ENCODE measurements at places on chromosomes 4 and X. TPM values are rescaled to one million over a fixed set of nuclear protein-coding genes. Genes with fewer than 3 reads are reported as not detected.

DNA sequence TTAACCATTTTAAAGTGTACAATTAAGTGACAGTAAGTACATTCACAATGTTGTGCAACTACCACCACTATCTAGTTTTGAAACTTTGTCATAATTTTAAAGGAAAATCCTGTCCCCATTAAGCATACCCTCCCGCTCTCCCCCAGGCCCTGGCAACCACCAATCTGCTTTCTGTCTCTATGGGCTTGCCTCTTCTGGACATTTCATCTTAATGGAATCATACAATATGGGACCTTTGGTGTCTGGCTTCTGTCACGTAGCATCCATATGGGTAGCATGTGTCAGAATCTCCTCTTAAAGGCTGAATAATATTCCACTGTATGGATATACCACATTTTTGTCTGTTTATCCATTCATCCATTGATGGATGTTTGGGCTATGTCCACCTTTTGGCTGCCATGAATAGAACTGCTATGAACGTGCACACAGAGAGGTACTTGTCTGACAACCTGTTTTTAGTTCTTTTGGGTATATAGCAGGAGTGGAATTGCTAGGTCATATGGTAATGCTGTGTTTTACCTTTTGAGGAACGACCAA, 61.5 kb downstream of the ELF4 start:
- H3K4me3 ChIP-seq, result no peak overlapping the region
- H3K27ac ChIP-seq, result no peak overlapping the region
- H3K4me1 ChIP-seq, result no peaks in the 10 kb centered on the region
- H3K27me3 ChIP-seq, result no peaks in the 10 kb centered on the region

- no peaks in the 10 kb centered on the region for H3K27me3 ChIP-seq
- DNase-seq, result no peak
Measured at GRCh38 chrX:106802063-106802387, 448 bp upstream of the TBC1D8B start.

- H3K36me3 ChIP-seq, result no peaks in the 10 kb centered on the region
- no peak overlapping the region for H3K4me3 ChIP-seq
- H3K27ac ChIP-seq, result no peak overlapping the region
- DNase-seq, result no peak
- no peaks in the 10 kb centered on the region for H3K4me1 ChIP-seq
Measured at GRCh38 chrX:108199691-108200090, 108.1 kb downstream of the ATG4A start.

GRCh38 chrX:39427492-39427891, 626.2 kb downstream of the MID1IP1 start:
- no peaks in the 10 kb centered on the region for H3K36me3 ChIP-seq
- no peak overlapping the region for H3K27ac ChIP-seq
- no peaks in the 10 kb centered on the region for H3K4me1 ChIP-seq
- H3K4me3 ChIP-seq, result no peak overlapping the region

- no peak overlapping the region for H3K27ac ChIP-seq
- H3K4me3 ChIP-seq, result no peak overlapping the region
- DNase-seq, result no peak
- no peaks in the 10 kb centered on the region for H3K36me3 ChIP-seq
- peaks cover 6% of the 10 kb centered on the region for H3K4me1 ChIP-seq
Measured at GRCh38 chr4:3462321-3462789, 751 bp upstream of the DOK7 start.

DNA sequence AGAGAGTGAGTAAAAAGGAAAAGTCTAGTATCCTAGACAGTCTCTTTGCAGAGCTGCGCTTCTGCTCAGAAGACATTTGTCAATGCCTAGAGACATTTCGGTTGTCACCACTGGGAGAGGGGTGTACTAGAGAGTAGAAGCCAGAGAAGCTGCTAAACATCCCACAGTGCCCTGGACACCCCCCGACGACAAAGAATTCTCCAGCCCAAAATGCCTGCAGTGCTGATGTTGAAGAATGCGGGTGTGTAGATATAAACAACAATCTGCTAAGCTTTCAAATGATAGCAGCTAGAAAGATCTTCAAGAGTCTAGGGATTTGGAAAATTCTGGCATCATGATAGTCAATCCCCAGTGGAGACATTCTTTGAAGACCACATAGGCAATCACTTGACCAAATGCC, 90.1 kb downstream of the PALLD start:
- H3K4me1 ChIP-seq, result no peaks in the 10 kb centered on the region
- H3K27me3 ChIP-seq, result no peaks in the 10 kb centered on the region
- no peaks in the 10 kb centered on the region for H3K36me3 ChIP-seq
- DNase-seq, result no peak

DNA sequence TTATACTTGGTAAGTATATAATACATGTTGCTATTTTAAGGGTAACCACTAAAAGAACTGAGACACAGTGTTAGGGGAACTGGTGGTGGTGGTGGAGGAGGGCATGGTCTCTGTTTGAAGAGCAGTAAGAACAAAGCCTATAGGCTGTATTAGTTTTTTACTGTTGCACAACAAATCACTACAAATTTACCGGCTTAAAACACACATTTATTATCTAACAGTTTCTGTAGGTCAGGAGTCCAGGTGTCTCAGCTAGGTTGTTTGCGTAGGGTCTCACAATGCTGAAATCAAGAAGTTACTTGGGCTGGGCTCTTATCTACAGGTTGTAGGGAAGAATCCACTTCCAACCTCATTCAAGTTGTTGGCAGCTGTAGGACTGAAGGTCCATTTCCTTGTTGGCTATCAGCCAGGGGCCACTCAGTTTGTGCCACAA, 52.6 kb downstream of the CASK start:
- H3K36me3 ChIP-seq, result no peaks in the 10 kb centered on the region
- H3K4me3 ChIP-seq, result no peak overlapping the region
- H3K27ac ChIP-seq, result no peak overlapping the region
- H3K4me1 ChIP-seq, result no peaks in the 10 kb centered on the region
- peak; percentile 49 for DNase-seq
- no peaks in the 10 kb centered on the region for H3K27me3 ChIP-seq

- no peaks in the 10 kb centered on the region for H3K27me3 ChIP-seq
- H3K4me1 ChIP-seq, result no peaks in the 10 kb centered on the region
- no peaks in the 10 kb centered on the region for H3K36me3 ChIP-seq
- H3K4me3 ChIP-seq, result no peak overlapping the region
- DNase-seq, result no peak
- H3K27ac ChIP-seq, result no peak overlapping the region
Measured at GRCh38 chr4:125041372-125041930, 273.3 kb upstream of the FAT4 start.

- H3K4me1 ChIP-seq, result no peaks in the 10 kb centered on the region
- H3K4me3 ChIP-seq, result no peak overlapping the region
- H3K27ac ChIP-seq, result no peak overlapping the region
- H3K27me3 ChIP-seq, result no peaks in the 10 kb centered on the region
- no peak for DNase-seq
Measured at GRCh38 chrX:83845397-83845796, 15.5 kb upstream of the CYLC1 start.

DNA sequence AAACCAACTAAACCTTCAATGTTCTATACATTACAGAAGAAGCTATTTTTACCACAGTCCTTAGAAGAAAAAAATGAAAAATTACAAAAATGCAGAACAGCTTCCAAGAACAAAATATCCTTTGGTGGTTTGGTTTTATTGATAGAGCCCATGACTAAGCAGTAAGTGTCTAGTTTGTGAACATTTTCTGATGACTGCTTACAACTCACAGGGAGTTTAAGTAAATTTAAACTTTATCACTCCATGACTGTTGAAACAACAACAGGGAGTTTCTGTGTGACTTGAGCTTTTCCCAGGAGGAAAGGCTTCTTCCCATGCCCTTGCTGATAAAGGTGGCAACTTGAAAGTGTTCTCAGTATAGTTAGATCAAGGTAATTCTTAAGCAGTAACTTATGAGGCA, 2.9 kb downstream of the PF4 start:
- no peaks in the 10 kb centered on the region for H3K27me3 ChIP-seq
- DNase-seq, result no peak
- no peaks in the 10 kb centered on the region for H3K4me1 ChIP-seq
- no peak overlapping the region for H3K4me3 ChIP-seq

The GSX2 gene
- total RNA-seq, result not detected

The FHIP1A gene
- total RNA-seq, result 31.5 TPM

The PRIMPOL gene
- total RNA-seq, result 13.3 TPM

The SULT1E1 gene
- 38.6 TPM for total RNA-seq
